ENCODE measurements at places on chromosomes 1 and 21. TPM values are rescaled to one million over a fixed set of nuclear protein-coding genes. Genes with fewer than 3 reads are reported as not detected.
A peak's percentile ranks its signal among the peaks of the same experiment; 100 is the strongest.

DNA sequence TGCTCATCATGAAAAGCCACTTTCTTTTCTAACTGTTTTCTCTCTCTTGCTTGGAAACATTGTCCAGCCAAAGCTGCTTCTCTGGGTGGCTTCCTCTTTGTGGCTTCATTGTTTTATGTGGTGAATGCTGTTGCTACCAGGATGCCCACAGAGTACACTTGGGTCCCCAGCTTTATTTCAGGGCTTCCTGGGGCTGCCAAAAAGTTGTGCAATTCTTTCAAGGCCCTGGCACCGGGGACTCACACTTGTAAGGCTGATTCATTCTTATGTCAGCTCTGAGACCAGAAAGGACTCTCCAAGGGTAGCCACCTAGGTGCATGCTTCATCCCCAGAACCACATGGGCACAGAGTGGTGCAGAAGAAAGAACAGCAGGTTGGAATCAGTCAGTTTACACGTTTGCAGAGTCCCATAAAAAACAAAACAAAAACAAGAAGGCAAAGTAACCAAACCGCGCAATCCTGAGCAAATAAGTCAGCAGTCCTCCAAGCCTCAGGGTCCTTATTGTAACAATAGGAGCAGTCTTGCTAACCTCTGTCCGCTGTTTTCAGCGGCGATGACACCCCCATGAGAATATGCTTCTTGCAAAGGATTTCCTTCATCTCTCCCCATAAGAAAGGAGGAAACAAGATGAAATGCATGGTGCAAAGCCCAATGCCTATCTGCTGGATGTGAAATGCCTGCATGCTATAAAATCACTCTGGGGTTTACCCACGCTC lies 89.9 kb upstream of the SSX2IP start:
- H3K36me3 ChIP-seq = no peaks in the 10 kb centered on the region
- H3K4me3 ChIP-seq = no peak overlapping the region
- H3K27ac ChIP-seq = no peak overlapping the region
- H3K4me1 ChIP-seq = no peaks in the 10 kb centered on the region
- DNase-seq = no peak

DNA sequence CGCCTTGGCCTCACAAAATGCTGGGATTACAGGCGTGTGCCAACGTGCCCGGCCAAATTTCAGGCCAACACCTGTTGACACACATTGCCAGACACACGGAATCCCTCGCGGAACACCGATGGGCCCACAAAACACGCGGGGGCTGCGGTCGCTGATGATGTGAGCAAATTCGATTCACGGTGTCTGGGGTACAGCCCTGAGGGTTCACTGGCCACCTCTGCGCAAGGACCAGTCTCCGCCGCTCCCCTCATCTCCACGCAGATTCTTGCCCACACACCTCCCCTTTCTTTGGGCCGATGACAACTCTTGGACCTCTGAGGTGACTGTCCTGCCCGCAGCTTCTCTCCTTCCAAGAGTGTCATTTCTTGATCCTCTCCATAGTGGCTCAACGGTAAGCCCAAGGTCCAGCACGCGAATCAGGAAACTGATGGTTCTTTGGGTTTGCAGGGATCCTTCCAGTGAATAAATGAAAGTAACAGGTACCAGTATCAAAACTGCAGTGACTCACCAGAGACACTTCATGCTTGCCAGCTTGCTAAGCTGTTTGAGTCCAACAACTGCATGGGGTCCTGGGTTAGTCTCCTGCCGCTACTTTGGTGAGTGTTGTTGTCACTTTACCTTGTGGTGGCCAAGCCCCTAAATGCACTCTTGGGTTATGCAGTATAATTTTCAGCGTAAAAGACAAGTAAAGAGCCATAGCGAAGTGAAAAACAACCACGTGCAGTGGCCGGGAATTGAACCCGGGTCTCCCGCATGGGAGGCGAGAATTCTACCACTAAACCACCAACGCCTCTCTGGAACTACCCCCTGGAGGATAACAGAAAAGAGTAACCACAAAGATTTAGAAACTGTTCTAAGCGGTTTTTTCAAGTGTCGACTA lies 11.0 kb upstream of the RNU1-3 start:
- H3K4me1 ChIP-seq = peaks cover 9% of the 10 kb centered on the region
- no peak overlapping the region for H3K27ac ChIP-seq
- no peaks in the 10 kb centered on the region for H3K36me3 ChIP-seq
- DNase-seq = peak; percentile 81
- 0 out of 2 replicates have a peak overlapping the region, but pooled peaks have one; percentile 18 for H3K4me3 ChIP-seq

DNA sequence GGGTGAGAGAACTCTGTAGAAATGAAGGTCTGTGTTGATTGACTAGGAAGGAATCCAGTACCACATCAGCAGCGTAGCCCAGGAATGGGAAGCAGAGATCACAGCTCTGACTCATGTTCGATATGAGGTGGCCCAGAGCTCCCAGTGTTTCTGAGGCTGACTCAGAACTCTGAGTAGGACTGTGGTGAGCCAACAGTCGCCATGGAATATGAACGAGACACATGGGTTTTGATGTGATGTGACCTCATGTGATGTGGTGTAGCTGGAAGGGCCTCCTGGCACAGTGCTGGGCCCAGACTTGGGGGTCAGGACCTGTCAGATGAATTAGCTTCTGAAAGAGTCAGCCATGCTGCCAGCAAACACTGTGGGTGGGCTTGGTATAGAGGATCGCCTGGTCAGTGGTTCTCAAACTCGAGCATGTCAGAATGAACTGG lies 237.0 kb downstream of the MRPL39 start:
- H3K27me3 ChIP-seq = no peaks in the 10 kb centered on the region
- H3K4me3 ChIP-seq = no peak overlapping the region

GRCh38 chr1:76125473-76126219 lies 51.1 kb downstream of the ST6GALNAC3 start:
- no peaks in the 10 kb centered on the region for H3K36me3 ChIP-seq
- H3K4me3 ChIP-seq = no peak overlapping the region
- no peak for DNase-seq
- no peaks in the 10 kb centered on the region for H3K27me3 ChIP-seq
- no peak overlapping the region for H3K27ac ChIP-seq

DNA sequence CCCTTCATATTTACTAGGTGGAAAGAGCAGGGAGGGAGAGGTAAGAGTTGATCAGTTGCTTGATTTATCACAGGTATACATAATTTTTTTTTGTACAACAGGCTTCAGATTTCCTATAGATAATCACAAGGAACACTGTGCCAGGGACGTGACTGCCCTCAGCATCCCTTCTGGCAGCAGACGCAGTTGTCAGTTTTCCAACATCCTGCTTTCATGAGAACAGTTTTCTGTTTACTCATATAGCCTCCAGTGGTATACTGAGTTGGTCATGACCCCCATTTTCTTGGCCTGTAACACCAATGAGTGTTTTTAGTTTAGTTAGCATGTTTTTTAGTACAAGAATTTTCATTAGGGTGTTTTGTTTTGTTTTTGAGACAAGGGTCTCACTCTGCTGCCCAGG lies 37.9 kb upstream of the PTPRF start:
- no peaks in the 10 kb centered on the region for H3K27me3 ChIP-seq
- H3K4me1 ChIP-seq = peaks cover 12% of the 10 kb centered on the region
- H3K4me3 ChIP-seq = no peak overlapping the region
- H3K27ac ChIP-seq = no peak overlapping the region
- DNase-seq = no peak
- no peaks in the 10 kb centered on the region for H3K36me3 ChIP-seq

GRCh38 chr1:115283681-115284146 lies 54.3 kb downstream of the NGF start:
- no peak for DNase-seq
- no peaks in the 10 kb centered on the region for H3K4me1 ChIP-seq
- H3K4me3 ChIP-seq = no peak overlapping the region
- H3K27me3 ChIP-seq = no peaks in the 10 kb centered on the region

Gene SELP
- not detected for polyA plus RNA-seq

DNA sequence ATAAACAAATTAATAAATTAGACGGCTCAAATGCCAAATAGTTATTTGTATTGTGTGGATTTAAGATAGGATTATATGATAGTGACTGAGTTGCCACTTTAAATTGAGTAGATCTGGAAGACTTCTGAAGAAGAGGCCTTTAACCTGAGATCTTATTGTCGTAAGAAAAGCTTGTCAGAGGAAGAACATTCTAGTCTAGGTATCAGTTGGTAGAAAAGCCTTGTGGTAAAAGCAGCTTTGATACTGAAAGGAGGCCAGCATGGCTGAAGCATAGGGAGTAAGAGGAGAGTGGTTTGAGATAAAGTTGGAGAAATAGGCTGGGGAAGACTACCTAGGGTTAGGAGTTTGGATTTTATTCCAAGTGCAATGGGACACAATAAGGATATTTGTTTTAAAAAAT lies 29.1 kb downstream of the SLC30A7 start:
- H3K36me3 ChIP-seq = peaks cover 20% of the 10 kb centered on the region
- H3K4me1 ChIP-seq = no peaks in the 10 kb centered on the region
- H3K4me3 ChIP-seq = no peak overlapping the region
- no peak overlapping the region for H3K27ac ChIP-seq
- no peaks in the 10 kb centered on the region for H3K27me3 ChIP-seq

Gene PROK1
- polyA plus RNA-seq = not detected

DNA sequence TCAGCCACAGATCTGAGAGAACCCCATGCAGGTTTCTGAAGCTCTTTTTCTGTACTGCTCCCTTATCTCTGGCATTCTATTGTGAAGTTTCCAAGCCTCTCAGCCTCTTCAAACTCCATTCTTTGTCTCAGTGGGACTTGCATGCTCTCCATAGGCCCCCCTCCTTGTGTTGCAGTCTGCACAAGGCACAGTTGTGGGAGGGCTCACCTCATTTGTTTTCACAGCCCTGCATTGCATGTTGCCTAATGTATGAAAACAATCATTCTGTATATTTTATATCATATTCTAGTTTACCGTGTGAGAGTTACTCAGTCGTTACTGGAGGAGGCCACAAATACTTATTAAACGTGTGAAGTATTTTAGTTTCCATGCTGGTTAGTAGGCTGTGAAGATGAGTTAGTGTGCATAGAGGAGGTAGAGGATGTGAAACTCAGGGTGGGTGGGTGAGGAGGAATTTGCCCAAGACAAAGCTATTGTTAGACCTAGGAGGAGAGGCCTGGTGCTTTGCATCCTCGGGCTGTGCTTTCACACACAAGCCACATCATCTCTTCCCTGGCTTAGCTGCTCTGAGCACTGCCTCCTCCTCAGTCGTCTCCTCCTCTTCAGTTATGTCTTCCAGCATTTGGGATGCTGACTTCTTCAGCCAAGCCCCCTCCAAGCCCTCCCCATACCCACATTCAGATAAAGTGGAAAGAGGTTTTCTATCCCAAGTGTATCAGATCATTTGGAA lies 7.8 kb upstream of the CHI3L2 start:
- no peak overlapping the region for H3K4me3 ChIP-seq
- H3K36me3 ChIP-seq = no peaks in the 10 kb centered on the region
- H3K27ac ChIP-seq = no peak overlapping the region
- no peaks in the 10 kb centered on the region for H3K27me3 ChIP-seq
- peaks cover 20% of the 10 kb centered on the region for H3K4me1 ChIP-seq
- DNase-seq = no peak

DNA sequence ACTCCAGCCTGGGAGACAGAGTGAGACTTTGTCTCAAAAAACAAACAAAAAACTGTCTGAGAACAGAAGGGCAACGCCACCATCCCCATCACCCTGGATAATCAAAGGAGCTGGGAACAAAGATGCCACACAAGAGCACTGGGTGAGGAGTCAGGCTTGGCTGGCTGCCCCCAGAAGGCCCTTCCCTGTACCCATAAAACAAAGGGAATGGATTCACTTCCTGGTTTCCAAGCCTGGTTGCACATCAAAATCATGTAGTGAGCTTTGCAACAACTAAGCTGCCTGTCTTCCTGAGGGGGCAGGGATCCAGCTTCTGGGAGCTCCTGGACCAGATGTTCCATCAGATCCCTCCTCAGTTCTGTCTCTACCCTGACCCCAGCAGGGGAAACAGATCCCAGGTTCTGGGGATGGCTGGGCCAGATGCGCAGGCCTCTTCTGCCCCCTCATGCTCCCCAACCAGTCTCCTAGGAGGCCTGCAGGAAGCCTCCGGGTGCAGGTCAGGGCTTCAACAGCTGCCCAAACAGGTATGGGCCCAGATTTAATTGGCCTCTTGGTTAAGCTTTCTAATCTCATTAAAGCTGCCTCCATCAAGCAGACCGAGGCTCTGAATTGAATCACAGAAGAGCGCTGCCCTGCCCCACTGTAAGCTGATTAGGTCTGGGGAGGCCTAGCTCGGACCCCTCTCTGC lies 97.8 kb downstream of the MRPL37 start:
- DNase-seq = no peak
- peaks cover 69% of the 10 kb centered on the region for H3K4me1 ChIP-seq
- H3K27me3 ChIP-seq = no peaks in the 10 kb centered on the region
- no peak overlapping the region for H3K4me3 ChIP-seq
- H3K36me3 ChIP-seq = no peaks in the 10 kb centered on the region

Gene KCNK2
- 0.24 TPM for polyA plus RNA-seq

GRCh38 chr1:57957576-57957975 lies 533.7 kb upstream of the DAB1 start:
- H3K27ac ChIP-seq = no peak overlapping the region
- H3K4me1 ChIP-seq = no peaks in the 10 kb centered on the region
- no peak for DNase-seq
- no peaks in the 10 kb centered on the region for H3K36me3 ChIP-seq

DNA sequence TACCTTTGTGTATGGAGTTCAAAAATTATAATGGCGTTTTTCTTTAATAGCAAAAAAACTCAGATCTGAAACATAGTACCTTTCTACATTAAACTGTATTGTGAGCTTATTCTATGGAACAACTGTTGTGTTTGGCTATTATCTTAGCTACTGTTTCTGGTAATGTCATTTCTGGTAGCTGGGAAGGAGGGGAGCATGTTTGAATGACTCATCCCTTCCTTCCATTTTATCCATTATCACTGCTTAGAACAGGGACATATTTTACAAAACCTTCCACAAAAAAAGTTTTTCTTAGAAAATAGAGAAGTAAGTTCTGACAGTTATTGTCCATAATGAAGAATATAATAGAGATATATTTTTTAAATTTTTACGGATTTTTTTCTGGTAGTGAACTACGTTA lies 128.3 kb downstream of the NRDC start:
- peaks cover 4% of the 10 kb centered on the region for H3K4me1 ChIP-seq
- H3K4me3 ChIP-seq = no peak overlapping the region
- DNase-seq = no peak
- no peaks in the 10 kb centered on the region for H3K36me3 ChIP-seq
- H3K27ac ChIP-seq = no peak overlapping the region

Gene PLEKHA6
- polyA plus RNA-seq = 2.8 TPM

Gene LENEP
- polyA plus RNA-seq = not detected

- H3K27me3 ChIP-seq = no peaks in the 10 kb centered on the region
- no peak overlapping the region for H3K27ac ChIP-seq
- H3K4me1 ChIP-seq = no peaks in the 10 kb centered on the region
- H3K4me3 ChIP-seq = no peak overlapping the region
- no peak for DNase-seq
- H3K36me3 ChIP-seq = no peaks in the 10 kb centered on the region
Observed at GRCh38 chr1:95382000-95382786, 148.2 kb downstream of the RWDD3 start.

Gene CELA2B
- not detected for polyA plus RNA-seq

Gene HMGCS2
- polyA plus RNA-seq = not detected

GRCh38 chr1:84398175-84399155 lies at the start of gene DNASE2B:
Gene DNASE2B (plus strand): TSS chr1:84398484. CDS start chr1:84398565, 81 bp downstream.
- no peak within 1 kb of the TSS for H3K27ac ChIP-seq
- no peaks in the 10 kb centered on the region for H3K36me3 ChIP-seq
- H3K27me3 ChIP-seq = no peaks in the 10 kb centered on the region
- peak; percentile 9 for DNase-seq
- no peak within 1 kb of the TSS for H3K4me3 ChIP-seq
